ENCODE measurements at places on chromosomes 4 and X.

DNA sequence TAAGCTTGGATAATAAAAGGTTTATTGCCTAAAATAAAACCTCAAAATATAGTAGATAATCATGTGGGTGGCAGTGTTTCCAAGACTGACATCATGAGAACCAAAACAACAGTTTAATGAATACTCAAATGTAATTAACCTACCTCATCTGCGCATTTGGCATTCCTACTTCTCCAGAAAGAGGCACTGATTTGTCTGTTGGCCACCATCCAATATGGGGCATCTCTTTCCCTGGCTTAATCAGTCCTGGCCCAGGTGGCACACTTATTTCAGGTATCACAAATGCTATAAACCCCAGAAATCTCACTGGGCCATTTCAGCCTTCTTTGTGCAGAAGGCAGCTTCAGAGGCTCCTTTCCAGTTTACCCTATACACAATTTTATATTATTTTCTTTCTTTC is 192.2 kb downstream of the COMMD8 start:
- DNase-seq = no peak

GRCh38 chrX:53268173-53268572 is 13.2 kb downstream of the IQSEC2 start:
- DNase-seq = no peak

DNA sequence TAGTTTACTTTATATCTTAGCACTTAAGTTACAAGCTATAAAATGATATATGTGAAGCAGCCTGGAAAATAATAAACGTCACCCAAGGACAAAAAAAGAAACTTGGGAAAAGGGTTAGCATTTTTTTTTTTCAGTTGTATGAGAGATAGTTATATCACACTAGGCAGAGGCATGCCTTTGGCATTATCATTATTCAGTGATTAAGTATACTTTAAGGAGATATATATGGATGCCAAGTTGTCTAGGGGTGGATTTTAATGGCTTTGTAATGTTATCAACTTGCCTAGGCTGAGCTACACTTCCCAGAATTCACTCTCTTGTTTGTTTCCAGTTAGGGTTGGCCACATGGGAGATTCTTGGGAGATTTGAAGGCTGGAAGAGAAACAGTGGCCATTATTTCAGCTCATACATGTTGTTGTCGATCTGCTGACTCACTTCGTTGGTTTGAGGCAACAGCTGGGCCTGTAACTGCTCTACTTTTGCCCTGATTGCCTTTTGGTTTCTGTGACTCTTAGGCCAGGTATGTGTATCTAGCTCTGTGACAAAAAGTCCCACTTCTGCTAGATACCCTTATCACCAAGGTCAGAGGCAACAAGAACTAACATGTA is 11.5 kb upstream of the SRPX start:
- DNase-seq = no peak

- DNase-seq = no peak
Observed at GRCh38 chr4:785332-786073, 40.4 kb downstream of the CPLX1 start.

- no peak for DNase-seq
Observed at GRCh38 chr4:143386812-143387211, 50.1 kb downstream of the GAB1 start.

- DNase-seq = no peak
Observed at GRCh38 chrX:46820391-46821100, 16.3 kb upstream of the RP2 start.

GRCh38 chr4:147408189-147408588 is 72.7 kb upstream of the EDNRA start:
- no peak for DNase-seq

- no peak for DNase-seq
Observed at GRCh38 chrX:11269006-11269405, 24.2 kb upstream of the AMELX start.

GRCh38 chr4:166535865-166536264 is 662.8 kb downstream of the TLL1 start:
- no peak for DNase-seq

DNA sequence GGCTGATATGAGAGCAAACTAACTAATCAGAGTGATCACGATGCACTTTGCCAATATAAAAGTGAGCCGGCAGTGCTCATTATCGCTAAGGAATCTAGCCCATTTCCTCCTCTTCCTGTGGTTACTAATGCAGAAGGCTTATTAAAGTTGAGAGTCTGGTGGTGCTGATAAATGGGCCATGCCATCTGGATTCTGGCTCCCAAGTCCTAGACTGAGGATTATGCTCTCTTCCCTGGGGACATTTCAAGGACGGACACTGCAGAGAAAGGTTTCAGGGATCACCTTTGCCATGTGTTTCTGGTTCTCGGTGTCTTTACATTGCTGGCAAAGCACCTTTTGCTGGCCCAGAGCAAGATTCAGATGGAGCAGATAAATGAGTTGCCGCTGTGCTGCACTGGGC is 85.3 kb downstream of the RTL5 start:
- DNase-seq = no peak

DNA sequence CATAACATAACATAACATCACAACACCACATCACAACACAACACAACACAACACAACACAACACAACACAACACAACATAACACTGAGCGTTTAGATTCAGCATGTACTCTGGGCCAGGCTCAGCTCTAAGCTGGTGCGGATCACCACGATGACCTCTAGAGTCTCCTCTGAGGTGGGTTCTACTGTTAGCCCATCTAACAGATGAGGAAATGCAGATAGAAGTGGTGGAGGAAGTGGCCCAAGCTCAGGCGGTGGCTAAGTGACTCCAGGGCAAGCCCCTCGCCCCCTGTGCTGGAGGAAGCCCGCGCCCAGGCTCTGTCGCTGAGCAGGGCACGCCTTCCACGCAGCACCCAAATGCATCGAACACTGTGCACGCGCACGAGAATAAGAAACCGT is 45.3 kb upstream of the CDKN2AIP start:
- DNase-seq = no peak

- no peak for DNase-seq
Observed at GRCh38 chrX:74536832-74537371, 77.5 kb downstream of the RLIM start.

DNA sequence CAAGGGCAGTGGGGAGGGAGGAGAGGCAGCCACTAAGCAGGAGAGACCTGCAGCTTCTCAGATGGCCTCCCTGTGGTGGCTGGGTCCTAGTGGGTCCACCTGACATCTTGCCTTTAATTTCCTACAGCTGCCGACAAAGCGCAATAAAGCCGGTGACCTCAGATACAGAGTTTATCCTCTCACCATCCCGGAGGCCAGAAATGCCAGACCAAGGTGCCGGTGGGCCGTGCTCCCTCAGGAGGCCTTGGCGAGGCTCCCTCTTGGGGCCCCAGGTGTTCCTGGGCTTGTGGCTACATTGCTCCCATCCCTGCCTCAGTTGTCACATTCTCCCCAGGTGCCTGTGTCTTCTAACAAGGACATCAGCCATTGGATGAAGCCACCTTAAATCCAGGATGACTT is 103.0 kb downstream of the ADRA2C start:
- DNase-seq = no peak

- DNase-seq = no peak
Observed at GRCh38 chr4:101420661-101421060, 73.3 kb upstream of the PPP3CA start.

Data from GM04503 (cell line).